Activated naive CD4-positive, alpha-beta T cell treated with anti-CD3 and anti-CD28 coated beads, Interleukin-2, amount 10 ng/mL, durations not matched to agents 5 hours and 36 hours (primary cell): ENCODE measurements at places on chromosomes 1 and 21. TPM values are rescaled to one million over a fixed set of nuclear protein-coding genes. Genes with fewer than 3 reads are reported as not detected.

TCHHL1 gene
- total RNA-seq = not detected

FAM72A gene
- total RNA-seq = 19.2 TPM

NBL1 gene
- 31.2 TPM for total RNA-seq

GREM2 gene
- total RNA-seq = 0.99 TPM

RIIAD1 gene
- not detected for total RNA-seq

PRDM16 gene
- total RNA-seq = 6.0 TPM

OTUD3 gene
- 9.4 TPM for total RNA-seq

CFHR5 gene
- not detected for total RNA-seq

PIK3CD gene
- total RNA-seq = 226 TPM

DRAXIN gene
- 0.40 TPM for total RNA-seq

ASAP3 gene
- 0.53 TPM for total RNA-seq

SPRR1B gene
- not detected for total RNA-seq

TRIM46 gene
- total RNA-seq = 19.1 TPM

CAPZB gene
- total RNA-seq = 553 TPM

BCAR3 gene
- total RNA-seq = 1.5 TPM

FCRLA gene
- not detected for total RNA-seq

S100A7A gene
- not detected for total RNA-seq

IL12RB2 gene
- 32.2 TPM for total RNA-seq

DCDC2B gene
- total RNA-seq = 0.14 TPM

CELA2B gene
- not detected for total RNA-seq

OLIG1 gene
- not detected for total RNA-seq

OR2L2 gene
- 0.08 TPM for total RNA-seq

F11R gene
- 20.7 TPM for total RNA-seq

C4BPA gene
- total RNA-seq = not detected

RGS16 gene
- 4.0 TPM for total RNA-seq

CELA3B gene
- total RNA-seq = not detected

DISP3 gene
- total RNA-seq = 2.8 TPM

GPR25 gene
- total RNA-seq = not detected

SYT6 gene
- total RNA-seq = not detected

TINAGL1 gene
- not detected for total RNA-seq

TRIM17 gene
- 1.3 TPM for total RNA-seq

SPEN gene
- 57.1 TPM for total RNA-seq

MATN1 gene
- total RNA-seq = not detected

HRNR gene
- not detected for total RNA-seq

TENT5C gene
- 22.2 TPM for total RNA-seq

FLG2 gene
- not detected for total RNA-seq
